ENCODE measurements at places on chromosomes 3 and 15. TPM values are rescaled to one million over a fixed set of nuclear protein-coding genes. Genes with fewer than 3 reads are reported as not detected.

The CHRNA7 gene
- total RNA-seq = 0.19 TPM

The VEPH1 gene
- 155 TPM for total RNA-seq

The SV2B gene
- not detected for total RNA-seq

The GOLGA6L4 gene
- 0.19 TPM for total RNA-seq

Data from regular cardiac myocyte (primary cell).